ENCODE measurements at places on chromosomes 11 and 22.

DNA sequence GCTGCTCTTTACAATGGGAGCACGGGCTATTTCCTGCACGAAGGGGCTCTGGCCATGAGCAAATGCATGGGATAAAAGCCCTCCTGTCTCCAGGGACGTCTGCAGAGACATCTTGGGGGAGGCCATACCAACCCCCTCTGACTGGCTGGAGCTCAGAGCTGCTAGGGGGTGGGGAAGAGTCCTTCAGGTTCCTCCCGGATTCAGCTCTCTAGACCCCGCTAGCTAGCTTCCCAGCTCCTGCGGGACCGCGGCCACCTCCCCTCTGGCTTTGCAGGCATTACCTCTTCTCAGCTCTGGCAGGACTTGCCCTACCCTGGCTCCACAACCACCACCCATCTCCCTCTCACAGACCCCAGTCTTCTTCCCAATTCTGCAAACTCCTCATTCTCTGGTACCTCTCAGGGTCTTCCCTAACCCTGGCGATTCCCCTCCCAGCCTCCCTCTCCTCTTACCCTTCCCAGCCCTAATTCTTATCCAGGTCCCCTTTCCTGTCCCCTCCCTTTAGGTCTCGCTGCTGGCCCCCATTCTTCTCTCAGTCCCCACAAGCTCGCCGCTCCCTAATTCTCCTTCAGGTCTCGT lies 802 bp downstream of the SYT13 start:
- DNase-seq, result no peak

DNA sequence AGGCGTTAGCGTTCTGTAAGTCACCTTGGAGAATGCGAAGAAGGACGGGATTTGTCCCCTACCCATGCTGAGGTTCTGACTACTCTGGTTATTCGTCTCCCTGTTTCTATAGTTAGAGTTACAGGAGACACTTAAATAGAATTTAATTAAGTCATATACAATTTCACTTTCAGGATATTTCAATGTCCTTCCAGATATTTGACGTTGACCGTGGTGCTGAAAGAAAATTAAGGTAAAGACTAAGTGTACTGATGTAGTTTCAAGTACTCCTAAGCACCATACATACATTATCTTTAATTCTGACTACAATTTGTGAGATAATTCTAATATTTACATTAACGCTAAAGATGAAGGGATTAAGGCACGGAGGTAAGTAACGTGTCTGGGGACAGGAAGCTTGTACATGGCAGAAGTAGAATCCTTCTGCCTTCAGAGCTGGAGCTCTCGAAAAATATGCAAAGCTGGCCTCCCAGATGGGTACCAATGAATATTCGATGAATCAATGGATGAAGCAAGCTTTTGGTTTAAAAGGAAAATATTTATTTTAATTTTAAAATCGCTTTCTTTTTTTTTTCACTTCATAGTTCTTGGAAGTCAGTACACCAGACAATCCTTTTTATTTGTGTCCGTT lies 539 bp upstream of the SLC36A4 start:
- no peak for DNase-seq

DNA sequence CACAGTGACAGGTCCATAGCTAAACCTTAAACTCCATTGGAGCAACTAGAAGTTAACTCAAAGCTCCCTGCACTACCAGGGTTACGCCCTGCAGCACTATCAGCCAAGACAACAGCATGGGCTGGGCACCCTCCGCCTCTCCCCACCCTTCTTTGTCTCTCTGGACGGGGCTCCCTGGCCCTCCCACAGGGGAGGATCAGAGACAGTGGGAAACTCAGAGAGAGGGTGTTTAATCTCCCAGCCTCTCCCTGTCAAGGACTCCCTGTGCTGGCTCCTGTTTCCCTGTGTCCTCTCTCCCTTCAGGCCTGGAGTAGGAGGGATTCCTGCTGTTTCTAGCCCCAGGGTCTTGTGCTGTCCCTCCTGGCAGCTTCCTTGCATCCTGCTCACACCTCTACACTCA lies 56.9 kb upstream of the CSNK2A3 start:
- no peak for DNase-seq

DNA sequence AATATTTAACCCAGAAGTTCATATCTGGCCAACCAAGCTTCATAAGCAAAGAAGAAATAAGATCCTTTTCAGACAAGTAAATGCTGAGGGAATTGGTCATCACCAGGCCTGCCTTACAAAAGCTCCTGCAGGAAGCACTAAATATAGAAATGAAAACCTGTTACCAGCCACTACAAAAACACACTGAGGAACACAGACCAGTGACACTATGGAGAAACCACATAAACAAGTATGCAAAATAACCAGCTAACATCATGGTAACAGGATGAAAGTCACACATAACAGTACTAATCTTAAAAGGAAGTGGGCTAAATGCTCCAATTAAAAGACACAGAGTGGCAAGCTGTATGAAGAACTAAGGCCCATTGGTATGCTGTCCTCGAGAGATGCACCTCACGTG lies 311.4 kb downstream of the DYNC2H1 start:
- no peak for DNase-seq

DNA sequence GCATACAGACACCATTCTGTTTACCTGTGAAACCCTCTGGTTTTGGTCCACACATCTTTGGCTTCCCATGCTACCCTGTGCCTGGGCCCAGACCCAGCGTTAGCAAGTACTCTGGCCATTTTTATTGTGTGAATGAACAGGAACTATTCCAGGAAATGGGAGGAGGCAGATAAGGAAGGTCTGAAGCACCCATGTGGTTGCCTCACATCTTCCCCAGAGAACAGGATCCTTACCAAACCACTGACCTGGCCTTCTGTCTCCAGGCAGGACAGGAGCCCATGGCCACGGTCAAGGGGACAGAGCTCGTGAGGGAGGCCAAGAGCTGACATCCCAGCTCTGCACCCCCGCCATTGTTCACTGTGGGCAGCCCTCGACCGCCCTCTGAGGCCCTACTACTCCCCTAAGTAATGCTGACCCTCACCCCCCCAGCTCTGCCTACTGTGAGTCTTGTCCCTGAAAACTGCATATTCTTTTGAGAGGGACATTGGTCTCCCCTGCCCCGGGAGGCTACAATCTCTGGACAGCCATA lies 97.7 kb upstream of the TP53I11 start:
- DNase-seq, result no peak

GRCh38 chr11:26790738-26791137 lies 68.9 kb upstream of the SLC5A12 start:
- no peak for DNase-seq

DNA sequence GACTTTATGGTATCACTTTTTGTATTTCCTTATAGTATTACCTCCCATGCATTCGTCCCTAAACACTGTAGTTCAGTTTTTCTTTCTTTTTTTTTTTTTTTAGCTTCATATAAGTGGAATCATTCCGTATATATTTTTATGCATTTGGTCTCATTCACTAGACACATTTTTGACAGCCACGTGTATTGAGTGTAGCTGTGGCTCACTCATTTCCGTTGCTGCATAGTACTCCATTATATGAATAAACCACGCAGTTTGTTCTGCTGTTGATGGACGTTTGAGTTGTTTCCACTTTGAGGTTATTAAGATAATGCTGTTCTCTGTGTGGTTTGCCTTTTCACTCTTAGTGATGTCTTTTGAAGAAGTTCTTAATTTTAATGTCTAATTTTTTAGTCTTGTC lies 8.4 kb downstream of the APLP2 start:
- DNase-seq, result no peak

DNA sequence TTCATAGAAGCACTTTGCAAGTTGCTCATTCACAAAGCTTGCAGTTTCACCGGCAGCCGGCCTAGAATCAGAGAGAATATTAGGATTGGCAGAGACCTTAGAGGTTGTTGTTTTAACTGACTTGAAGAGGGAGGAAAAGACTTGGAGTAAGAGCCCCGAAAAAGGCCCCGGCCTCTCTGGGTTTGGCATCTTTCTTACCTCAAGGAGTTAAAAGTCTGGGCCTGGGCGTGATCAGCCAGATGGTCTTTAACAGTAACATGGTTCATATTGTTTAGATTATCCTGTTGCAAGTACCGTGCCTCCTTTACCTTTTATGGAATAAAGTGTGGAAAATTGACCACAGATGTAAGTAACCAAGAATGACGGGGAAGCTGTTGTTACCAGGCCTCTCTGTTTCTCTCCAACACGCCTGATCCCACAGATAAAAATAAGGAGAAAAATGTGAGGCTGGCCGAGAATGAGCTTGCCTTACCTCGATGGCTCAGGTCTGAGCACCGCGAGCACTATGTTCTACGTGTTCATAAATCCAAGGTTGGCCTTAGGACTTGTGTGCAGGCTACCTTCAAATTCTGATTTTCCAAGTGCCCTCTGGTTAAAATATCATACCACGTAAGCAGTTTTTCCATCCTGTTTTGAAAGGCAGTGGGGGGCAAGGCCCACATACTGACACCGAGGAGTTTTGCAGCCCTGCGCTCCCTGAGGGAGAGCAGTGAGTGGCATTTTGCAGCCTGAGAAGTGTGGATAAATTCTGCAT lies 56.4 kb downstream of the PARVA start:
- DNase-seq, result peak; percentile 9

GRCh38 chr11:25242928-25243327 lies 746.1 kb downstream of the LUZP2 start:
- DNase-seq, result no peak

- DNase-seq, result no peak
Observed at GRCh38 chr11:35078470-35078735, 60.6 kb upstream of the CD44 start.

DNA sequence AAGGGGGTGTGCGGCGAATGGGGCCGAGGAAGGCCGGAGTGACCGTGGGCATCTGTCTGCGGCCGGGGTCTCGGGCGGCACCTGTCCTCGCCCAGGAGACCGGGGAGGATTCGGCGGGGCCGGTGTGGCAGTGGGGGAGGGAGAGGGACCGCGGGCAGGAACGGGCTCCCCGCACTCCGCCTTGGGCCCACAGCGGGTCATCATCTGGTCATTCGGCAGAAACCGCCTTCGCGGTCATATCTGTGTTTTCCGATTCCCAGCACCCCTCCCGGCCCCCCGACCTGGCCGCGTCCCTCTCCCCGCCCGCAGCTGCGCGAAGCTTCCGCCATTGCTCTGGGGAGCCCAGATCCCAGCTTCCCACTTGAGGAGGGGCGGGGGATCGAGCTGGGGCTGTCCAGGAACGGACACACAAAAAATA lies 824 bp upstream of the CBX6 start:
- DNase-seq, result no peak

- no peak for DNase-seq
Observed at GRCh38 chr11:94883878-94884277, 89.5 kb downstream of the CWC15 start.

DNA sequence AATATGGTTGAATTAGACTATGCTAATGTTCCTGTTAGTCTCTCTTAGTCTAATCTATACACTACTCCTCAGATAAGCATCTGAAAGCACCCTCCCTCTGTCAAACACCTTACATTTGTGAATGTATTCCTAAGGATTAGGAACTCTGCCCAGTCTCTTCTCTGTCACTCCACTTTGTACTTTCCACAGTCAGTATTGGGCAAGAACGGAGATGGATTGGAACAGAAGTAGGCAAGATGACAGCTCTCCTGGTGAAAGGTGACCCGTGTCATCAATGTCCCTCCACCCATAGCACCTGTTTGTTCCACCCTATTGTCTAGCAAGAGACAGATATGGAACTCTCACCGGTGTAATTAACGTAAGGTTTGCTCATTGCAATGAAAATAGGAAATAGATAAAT lies 613.8 kb downstream of the CNTN5 start:
- no peak for DNase-seq

GRCh38 chr11:43788421-43788820 lies 92.2 kb upstream of the ALKBH3 start:
- DNase-seq, result no peak

- DNase-seq, result no peak
Observed at GRCh38 chr11:1134848-1135445, 22.8 kb upstream of the MUC5AC start.

DNA sequence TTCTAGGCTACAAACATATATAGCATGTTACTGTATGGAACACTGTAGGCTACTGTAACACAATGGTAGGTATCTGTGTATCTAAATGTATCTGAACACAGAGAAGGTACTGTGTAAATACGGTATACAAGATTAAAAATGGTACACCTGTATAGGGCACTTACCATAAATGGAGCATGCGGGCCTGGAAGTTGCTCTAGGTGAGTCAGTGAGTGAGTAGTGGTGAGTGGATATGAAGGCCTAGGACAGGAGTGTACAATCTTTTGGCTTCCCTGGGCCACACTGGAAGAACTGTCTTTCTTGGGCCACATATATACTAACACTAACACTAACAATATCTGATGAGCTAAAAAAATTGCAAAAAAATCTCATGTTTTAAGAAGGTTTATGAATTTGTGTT lies 21.4 kb downstream of the RNF141 start:
- no peak for DNase-seq

DNA sequence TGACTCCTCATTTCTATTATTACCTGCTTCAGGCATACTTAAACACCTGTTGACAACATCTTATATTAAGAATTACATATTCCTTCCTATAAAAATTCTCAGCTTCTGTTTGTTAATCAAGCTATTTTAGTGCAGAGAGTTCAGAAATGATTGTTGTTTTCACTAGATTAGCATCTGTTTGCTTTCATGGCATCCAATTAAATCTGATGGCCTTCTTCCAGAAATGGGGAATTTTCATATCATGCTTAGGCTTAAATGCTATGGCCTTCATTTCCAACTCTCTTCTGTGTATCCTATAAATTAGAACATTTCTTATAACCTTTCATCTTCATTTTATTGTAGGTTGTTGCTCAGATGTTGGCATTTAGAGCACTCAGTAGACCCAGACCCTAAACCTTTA lies 180.0 kb downstream of the WNT11 start:
- DNase-seq, result no peak

DNA sequence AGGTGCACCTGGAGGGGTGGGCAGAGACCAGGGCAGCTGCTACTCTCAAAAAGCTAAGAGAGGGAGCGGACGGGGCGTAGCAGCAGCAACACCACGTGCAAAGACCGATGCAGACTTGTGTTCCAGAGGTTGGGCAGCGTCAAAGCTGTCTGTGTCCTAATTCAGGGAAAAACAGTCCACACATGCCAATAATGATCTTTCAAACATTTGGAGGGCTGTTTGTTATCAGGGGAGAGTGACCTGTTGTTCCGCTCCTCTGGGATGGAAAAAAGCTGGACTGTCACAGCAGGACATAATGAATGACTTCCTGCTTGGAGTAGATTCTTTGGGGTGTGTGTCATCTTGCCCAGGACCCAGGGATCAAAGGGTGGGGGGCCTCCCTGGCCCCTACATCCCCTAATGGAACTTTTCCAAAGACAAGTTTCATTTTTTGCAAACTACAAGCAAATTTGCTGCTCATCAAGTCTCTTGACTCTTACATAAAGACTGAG lies 6.2 kb upstream of the FBLN1 start:
- DNase-seq, result no peak

DNA sequence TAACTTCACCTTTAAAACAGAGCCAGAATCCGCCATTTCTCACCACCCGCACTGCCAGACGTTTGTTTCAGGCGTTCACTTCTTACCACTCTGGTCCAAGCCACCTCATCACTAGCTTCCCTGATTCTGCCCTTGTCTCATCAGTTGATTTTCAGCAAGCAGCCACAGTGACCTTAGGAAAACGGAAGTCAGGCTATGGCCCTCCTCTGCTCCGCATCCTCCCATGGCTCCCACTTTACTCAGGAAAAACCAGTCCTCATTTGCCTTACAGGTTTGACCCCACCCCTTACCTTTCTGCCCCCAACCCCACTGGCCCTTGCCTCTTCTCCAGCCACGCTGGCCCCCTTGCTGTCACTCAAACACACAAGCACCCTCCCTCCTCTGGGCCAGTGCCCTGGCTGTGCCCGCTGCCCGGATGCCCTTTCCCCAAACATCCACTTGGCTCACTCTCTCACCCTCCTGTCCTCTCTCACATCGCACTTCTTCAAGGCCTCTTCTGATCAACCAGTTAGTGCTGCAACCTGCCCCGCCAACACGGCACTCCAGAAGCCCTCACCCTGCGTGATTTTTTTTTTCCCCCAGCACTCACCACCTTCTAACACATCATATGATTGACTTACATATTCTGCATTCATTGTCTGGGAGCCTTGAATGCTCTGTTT lies 18.9 kb downstream of the TPST2 start:
- no peak for DNase-seq
